Glomerular endothelial cell (primary cell): ENCODE measurements at places on chromosomes 11 and 22. TPM values are rescaled to one million over a fixed set of nuclear protein-coding genes. Genes with fewer than 3 reads are reported as not detected.

MS4A15 gene
- total RNA-seq: not detected in 2 replicates

- DNase-seq: no peak
These were observed 7.1 kb upstream of the QSER1 start for GRCh38 chr11:32885556-32885955.

BCO2 gene
- total RNA-seq: 1.3 and 1.9 TPM in 2 replicates

- no peak for DNase-seq
These were observed 229.5 kb upstream of the MPPED2 start for GRCh38 chr11:30815619-30816018.

DNA sequence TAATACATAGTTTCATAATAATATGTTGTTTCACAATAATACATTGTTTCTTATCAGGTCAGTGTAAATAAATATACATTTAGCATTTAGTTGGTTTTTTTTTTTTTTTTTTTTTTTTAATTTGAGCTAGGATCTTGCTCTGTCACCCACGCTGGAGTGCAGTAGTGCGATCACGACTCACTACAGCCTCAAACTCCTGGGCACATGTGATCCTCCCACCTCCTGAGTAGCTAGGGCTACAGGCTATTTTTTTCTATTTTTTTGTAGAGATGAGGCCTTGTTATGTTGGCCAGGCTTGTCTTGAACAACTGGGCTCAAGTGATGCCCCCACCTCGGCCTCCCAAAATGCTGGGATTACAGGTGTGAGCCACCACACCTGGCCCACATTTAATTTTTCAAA lies 43.5 kb downstream of the MIAT start:
- no peak for DNase-seq

DNA sequence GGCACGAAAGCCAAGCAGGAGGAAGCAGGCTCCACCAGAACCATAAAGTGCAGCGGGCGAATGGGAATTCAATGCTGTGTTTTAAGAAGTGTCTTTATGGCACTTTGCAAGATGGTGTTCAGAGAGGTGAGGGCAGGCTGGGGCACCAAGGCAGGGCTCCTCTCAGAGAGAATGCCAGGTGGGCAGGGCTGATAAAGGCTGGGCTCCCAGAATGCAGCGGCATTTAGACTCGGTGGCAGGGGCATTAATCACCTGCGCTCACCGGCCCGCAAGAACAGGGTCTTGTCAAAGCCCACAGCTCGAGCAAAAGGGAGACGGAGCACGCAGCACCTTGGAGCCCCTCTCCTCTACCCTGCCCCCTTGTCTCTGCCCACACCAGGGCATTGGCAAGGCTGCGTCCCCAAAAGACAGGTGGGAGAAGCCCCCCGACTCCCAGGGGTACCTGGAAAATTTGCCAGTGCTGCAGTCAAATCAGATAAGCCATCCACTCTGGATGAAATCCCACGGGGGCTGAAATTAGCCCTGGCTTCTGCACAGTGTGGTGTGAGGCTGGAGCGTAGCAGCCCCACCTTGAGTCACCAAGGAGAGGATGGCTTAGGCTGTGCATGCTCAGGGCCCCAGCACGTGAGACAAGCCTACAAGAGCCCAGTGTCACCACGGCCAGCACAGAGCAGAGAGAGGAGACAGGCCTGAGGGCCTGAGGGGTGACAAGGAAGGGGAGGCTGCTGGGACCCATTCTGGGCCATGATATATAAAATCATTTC lies 8.1 kb downstream of the MACROD1 start:
- no peak for DNase-seq

DNA sequence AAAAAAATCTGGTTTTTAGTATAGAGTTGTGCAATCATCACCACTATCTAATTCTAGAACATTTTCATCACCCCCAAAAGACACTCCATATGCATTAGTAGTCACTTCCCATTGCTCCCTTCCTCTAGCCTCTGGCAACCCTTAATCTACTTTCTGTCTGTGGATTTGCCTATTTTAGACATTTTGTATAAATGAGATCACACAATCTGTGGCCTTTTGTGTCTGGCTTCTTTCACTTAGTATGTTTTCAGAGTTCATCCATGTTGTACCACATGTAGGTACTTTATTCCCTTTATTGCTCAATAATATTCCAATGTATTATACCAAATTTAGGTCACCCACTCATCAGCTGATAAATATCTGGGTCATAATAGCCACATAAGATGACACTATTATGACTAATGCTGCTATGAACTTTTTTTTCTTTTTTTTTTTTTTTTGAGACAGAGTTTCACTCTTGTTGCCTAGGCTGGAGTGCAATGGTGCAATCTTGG lies 67.5 kb upstream of the SCUBE2 start:
- DNase-seq: no peak

GRCh38 chr22:42331014-42331413 lies 60.6 kb upstream of the TCF20 start:
- no peak for DNase-seq

DNA sequence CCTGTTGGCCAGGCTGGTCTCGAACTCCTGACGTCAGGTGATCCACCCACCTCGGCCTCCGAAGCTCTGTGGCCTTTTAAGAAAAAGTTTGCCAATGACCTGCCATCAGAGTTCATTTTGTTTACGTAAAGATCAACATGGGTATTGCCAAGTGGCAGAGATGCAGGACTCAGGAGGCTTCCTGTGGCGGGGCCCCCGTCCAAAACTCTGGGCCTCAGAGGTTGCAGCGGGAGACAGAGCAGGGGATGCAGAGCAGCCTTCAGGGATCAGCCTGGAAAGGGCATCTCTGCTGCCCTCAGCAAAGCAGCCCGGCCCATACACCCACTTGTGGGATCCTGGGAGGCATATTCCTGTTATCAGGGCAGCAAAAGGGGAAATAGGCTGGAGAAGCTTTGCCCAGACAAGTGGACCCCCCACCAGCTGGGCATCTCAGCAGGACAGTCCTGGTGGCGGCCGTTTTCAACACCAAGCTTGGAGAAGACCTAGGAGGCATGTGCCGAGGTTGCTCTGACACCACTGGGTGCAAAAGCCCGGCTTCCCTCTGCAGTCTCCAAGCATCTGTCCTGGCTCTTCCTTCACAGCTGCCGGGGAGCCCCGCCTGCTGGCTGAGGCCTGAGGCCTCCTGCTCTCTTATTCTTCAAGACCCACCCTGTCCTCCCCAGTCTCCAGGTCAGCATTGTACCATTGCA lies 1152.4 kb downstream of the BRD1 start:
- no peak for DNase-seq

DNA sequence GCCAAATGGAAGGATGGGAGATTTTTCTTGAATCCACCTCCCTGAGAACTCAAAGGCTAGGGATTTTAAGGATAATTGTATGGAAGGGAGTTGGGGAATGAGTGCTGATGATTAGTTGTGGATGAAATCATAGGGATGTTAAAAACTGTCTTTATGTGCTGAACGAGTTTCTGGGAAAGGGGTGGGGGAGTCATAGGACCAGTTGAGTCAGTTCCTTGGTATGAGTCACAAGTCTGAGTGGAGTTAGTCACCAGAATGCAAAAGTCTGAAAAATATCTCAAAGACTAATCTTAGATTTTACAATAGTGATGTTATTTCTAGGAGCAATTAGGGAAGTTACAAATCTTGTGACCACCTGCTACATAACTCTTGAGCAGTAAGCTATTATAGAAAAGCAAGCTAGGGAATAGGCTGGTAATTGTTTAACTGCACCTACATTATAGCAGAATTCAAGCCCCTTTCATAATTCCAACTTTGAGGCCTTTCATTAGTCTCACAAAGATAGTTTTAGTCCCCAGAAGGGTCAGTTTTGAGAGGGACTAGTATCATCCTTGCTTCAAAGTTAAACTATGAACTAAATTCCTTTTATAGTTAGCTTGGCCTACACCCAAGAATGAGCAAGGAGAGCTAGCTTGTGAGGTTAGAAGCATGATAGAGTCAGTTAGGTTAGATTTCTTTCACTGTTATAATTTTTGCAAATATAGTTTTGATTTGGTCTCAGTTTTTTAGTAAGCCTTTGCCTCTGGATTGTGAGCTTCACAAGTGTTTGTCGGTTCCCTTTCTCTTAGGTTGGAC lies 668.0 kb downstream of the ETS1 start:
- DNase-seq: no peak

DNA sequence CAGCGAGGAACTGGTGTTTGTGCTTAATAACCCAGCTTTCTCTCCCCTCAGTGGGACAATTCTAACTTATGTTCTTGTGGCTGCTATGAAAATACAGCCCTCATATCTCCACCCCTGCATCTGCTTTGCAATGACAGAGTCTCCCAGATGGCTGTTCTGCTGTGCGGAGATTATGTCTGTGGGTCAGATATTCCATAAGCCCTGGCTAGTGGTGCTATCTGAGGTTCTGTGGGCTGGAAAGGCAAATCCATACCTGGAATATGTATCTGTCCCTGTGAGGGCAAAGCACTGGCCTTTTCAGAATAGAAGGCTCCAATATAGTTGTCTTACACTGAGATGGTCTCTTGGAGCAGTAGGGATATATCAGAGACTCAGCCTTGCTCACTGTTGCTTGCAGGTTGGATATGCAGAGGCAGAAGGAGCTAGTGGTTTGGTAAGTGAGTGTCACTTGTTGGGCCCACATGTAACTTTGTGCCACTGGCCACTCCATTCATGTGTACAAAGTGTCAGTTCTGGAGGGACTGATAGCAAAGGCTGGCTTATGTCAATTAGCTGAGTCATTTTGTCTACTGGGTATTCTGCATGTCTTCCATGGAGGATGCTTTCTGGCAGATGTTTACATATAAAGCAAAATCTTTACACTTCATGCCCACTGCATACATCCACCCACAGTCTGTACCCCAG lies 246.6 kb downstream of the FAM76B start:
- no peak for DNase-seq

APOBEC3G gene
- total RNA-seq: 7.5 and 10.2 TPM in 2 replicates

OR51B4 gene
- not detected in 2 replicates for total RNA-seq

- DNase-seq: no peak
These were observed 244.2 kb downstream of the ETS1 start for GRCh38 chr11:128343135-128343514.

GRCh38 chr11:78981153-78981552 lies 406.5 kb upstream of the NARS2 start:
- no peak for DNase-seq

ADORA2A gene
- total RNA-seq: 49.0 and 60.6 TPM in 2 replicates

DNA sequence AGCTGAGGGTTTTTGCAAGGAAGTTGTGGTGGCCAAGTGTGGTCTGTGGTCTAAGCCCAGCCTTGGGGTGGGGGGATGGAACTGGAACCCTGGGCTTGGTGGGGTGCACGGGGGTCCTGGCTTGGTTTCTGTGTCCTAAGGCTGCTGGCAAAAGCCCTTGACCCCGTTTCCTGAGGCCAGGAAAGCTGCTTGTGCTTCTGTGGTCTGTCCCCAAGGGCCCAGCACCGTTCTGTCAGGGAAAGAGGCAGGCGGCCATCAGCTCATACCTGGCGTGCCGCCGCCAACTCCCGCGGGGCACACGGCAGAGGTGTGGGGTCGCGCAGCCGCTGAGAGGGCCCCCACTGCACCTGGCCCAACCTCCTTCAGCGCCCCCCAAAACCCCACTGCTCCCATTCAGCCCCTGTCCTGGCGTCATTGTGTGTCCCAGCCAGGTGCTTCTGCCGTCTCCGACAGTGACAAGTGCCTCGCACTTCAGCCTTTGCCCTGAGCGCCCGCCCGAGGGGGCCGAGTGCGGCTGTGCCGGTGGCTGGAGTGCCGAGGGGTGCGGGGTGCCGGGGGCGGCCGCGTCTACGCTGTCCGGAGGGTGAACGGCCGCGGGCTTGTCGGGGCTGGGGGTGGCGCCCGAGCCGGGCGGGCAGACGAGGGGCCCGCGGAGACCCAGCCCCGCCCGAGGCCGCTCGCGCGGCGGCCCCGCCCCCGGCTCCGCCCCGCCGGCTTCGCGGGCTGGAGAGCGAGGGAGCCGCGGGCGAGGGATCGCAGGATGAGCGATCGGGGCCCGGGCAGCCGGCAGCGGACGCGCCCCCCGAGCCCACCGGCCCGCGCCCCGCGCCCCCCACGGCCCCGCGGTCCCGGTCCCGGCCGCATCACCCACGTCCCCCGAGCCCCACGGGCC lies at the start of gene CNIH2:
TSS of gene CNIH2 (plus strand) at position 705 of the 892 bp plus-strand sequence. CDS start 282 bp downstream, outside the sequence.
- no peak for DNase-seq

TH gene
- 0.23 TPM in 1 of 2 replicates, not detected in the other for total RNA-seq

RIMBP3B gene
- 0.06 TPM in 1 of 2 replicates, not detected in the other for total RNA-seq

CCDC86 gene
- total RNA-seq: 38.7 and 54.3 TPM in 2 replicates

SLC29A2 gene
- 0.48 and 1.2 TPM in 2 replicates for total RNA-seq

NXPE2 gene
- total RNA-seq: not detected in 2 replicates

DNA sequence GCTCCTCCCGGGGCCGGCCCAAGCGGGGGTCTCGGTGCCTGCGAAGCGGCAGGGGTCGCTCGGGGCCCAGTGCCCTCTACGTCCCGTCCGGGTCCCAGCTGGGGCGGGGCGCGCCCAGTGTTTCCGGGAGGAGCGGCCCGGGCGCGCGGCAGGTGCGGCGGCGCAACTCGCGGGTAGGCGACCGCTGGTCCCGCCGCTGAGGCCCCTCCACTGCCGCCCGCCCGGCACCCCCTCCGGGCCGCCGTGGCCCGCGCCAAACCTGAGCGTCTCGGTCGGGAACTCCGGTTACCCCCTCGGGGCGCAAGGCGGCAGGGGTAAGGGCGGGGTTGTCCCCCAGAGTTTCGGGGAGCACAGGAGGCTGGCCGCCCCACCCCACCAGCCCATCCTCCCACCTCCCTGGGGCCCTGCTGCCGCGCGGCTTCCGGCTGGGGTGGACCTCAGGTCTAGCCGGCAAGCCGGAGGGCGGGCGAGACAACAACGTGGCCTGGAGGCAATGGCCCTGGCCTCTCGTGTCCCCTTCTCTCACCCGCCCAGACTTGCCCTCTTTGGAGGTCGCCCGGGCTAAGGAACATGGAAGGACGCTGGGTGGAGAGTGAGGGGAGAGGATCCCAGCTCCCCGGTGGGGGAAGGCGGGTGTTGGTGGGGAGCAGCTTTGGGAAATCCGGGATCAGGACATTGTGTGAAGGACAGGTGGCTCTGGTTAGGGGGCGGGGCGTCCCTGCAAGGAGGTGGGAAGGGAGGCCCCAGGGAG lies 398 bp upstream of the CRACR2B start:
- DNase-seq: no peak

SLC22A8 gene
- total RNA-seq: not detected in 2 replicates

DNA sequence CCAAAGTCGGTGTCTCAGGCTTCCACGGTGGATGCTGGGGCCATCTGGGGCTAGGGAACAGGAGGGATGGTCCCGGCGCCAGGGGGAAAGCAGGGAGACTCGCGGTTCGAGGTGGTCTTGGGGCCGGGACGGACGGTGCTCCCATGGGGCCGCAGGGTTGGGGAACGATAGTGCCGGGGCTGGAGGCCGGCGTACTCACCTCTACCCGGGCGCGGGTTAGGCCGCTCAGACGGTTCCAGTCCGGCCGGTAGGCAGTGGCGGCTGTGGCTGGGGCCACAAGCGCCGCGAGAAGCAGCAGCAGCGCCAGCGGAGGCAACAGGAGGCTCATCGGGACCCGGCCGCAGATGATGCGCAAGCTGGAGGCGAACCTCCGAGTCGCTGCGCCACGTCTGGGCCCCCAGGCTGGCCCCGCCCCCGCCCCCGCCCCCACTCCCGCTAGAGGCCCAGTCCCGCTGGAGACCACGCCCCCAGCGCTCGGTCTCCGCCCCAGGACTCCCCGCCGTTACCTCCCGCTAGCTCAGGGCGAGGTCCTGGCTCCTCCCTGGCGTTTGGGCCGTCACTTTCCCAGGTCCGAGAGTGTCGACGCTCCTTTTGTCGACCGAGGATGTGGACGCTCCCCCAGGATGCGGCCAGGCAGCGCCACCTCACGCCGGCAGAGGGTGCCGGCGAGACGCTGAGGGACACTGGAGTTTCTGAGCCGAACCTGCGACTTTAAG lies at the start of gene SELENOM:
TSS of gene SELENOM (minus strand) at position 391 of the 716 bp plus-strand sequence. CDS start at position 328, 63 bp downstream.
- DNase-seq: peak; percentile 86

GRCh38 chr11:22792497-22792896 lies 37.1 kb downstream of the SVIP start:
- no peak for DNase-seq

GRCh38 chr11:19800162-19800561 lies 87.5 kb downstream of the NAV2 start:
- no peak for DNase-seq

SYCE3 gene
- total RNA-seq: 1.7 and 2.6 TPM in 2 replicates

MUC5AC gene
- total RNA-seq: not detected in 2 replicates

GRCh38 chr11:119523539-119524157 lies 100.7 kb upstream of the THY1 start:
- no peak for DNase-seq
